ENCODE measurements at places on chromosomes 5 and 9. TPM values are rescaled to one million over a fixed set of nuclear protein-coding genes. Genes with fewer than 3 reads are reported as not detected.

Gene FABP6
- 55.7 TPM for total RNA-seq

DNA sequence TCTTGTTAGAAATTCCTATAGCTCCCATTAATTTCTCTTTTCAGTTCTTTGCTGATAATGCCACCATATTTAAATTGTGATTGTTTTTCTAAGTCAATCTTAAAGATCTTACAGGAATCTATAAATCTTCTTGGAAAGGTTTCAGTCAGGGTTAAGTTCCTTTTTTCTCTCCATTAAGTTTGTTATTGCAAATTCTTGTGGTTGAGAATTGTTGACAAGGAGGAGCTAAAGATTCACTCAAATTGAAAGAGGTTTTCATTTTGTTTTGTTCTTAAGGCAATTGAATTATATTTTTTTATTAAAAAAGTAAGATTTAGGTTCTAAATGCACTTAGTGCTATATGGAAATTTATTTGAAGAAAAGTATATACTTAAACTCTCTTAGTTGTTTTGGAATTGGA, 213.4 kb downstream of the PRR16 start:
- DNase-seq: no peak

Gene DMGDH
- 0.16 TPM for total RNA-seq

GRCh38 chr5:116559673-116560164, 14.9 kb downstream of the SEMA6A start:
- DNase-seq: no peak

Gene RETREG1
- 24.6 TPM for total RNA-seq

- no peak for DNase-seq
These were observed 611.2 kb upstream of the ZNF608 start for GRCh38 chr5:125357660-125358059.

DNA sequence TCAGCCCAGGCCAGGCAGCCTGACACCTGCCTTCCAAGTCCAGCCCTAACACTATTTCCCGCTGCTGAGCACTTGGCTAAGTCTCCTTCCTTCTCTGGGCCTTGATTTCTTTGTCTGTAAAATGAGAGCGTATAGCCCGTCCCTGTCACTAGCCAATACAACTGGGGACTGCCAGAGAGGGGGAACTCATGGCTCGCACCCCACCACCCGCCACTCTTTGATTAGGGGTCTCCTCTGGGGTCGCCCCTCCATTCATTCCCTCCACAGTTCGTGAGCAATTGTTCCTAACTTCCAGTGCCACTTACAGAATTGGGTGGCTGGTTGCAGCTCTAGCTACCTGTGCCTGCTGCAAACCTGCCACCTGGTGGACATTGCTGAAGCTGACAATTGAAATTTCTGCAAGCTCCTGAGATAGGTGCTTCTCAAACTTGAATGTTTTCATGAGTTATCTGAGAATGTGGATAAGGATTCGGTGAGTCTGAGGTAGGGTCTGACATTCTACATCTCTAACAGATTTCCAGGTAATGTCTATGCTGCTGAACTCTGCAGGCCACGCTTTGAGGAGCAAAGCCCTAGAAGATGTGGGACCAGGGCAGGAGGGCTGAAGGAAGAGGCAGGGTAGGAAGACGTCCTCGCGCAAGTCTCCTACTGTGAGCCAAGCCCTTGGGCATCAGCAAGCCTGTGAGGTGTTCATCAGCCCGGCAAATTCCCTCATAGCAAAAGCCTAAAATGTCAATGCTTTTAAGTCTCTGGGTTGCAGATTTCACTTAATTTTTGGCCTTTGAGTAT, 13.3 kb upstream of the RECK start:
- peak; percentile 82 for DNase-seq

Gene FST
- 15.3 TPM for total RNA-seq

GRCh38 chr5:65434122-65434521, 47.6 kb downstream of the ADAMTS6 start:
- no peak for DNase-seq

Gene PDLIM4
- total RNA-seq: 7.3 TPM

Gene NEUROG1
- not detected for total RNA-seq

DNA sequence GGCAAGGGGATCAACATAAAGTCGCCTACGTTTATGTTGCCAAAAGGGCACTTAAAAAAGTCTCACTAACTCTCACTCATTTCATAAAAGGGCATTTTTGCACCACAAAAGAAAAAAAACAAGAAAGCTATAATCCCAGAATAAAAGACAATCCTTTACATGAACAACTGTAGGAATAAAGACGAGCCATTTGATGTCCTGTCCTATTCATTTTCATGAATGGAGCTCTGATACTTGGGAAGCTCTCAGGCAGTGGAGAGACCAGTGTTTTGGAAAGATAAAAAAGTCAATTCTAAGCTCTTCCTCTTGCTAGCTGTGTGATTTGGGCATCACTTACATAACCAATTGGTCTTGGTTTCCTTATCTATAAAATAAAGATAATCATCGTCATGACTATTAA, 95.5 kb upstream of the EQTN start:
- DNase-seq: no peak

Gene GNA14
- 1.5 TPM for total RNA-seq

DNA sequence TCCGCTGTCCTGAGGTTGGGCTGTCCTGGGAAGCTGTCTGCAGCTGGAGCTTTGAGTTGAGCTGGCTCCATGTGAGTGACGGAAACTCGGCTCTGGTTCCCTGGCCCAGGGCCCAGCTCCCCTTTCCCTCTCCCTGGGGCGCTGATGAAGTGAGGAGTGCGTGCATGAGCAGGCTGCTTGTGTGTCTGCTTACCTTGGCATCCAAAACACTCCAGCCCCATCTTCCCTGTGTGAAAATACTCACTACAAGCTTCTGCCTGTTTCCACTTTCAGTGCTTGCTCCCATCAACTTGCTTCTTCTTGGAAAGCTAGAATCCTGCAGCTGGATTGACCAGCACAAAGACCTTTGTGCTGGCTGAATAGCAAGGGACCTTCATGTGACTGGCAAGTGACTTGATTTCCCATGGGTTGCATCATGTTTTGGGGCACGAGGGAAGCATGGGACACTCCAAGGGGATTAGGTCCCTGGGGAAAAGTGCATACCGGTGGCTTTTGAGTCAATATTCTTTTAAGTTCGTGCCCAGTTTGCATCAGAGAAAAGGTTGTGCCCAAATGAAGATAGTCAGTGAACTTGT, 198.1 kb downstream of the GADD45G start:
- peak; percentile 28 for DNase-seq

Gene LCP2
- 0.80 TPM for total RNA-seq

- DNase-seq: no peak
These were observed 38.6 kb downstream of the AMBP start for GRCh38 chr9:114039484-114039883.

GRCh38 chr5:61578858-61579503, 246.9 kb downstream of the ZSWIM6 start:
- no peak for DNase-seq

GRCh38 chr5:68834491-68834981, 259.3 kb upstream of the SLC30A5 start:
- DNase-seq: peak; percentile 5

- DNase-seq: no peak
These were observed 7.6 kb upstream of the AOPEP start for GRCh38 chr9:94718936-94719335.

- peak; percentile 52 for DNase-seq
These were observed 49.8 kb downstream of the ROR2 start for GRCh38 chr9:91900055-91900796.

- DNase-seq: no peak
These were observed 91.1 kb upstream of the RANBP3L start for GRCh38 chr5:36392818-36393217.

DNA sequence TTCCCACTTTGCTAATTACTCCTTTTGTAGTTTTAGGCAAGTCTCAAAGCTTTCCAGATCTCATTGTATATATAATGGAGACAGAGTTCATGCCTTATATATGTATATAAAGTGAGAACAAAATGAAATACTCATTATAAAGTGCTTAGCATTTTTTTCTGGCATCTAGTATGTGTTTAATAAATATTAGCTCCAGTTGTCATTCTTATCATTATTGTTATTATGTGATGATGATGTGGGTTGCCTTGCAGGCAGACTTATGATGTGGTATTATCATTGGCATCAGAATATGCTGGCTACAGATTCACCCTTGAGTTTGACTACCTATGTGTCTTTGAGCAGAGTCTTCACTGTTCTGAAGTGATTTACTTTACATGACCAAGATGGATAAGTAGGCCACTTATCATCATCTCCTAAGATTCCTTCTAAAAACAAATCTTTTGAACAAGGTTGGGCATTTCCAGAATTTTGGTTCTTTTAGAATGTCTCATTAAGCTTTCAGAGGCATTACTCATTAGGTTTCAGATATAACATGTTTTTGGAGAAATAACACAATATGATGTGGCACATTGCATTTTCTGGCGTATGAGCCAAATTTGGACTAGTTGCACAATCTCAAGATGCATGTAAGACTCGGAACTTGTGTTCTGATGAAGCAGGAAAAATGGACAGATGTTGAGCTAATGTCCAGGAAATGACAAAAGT, 145.6 kb upstream of the TNC start:
- no peak for DNase-seq

Gene C9orf43
- 0.53 TPM for total RNA-seq

GRCh38 chr9:112810696-112811490, 60.3 kb downstream of the SNX30 start:
- DNase-seq: no peak

- DNase-seq: no peak
These were observed 56.6 kb downstream of the ADAM19 start for GRCh38 chr5:157518963-157519362.

DNA sequence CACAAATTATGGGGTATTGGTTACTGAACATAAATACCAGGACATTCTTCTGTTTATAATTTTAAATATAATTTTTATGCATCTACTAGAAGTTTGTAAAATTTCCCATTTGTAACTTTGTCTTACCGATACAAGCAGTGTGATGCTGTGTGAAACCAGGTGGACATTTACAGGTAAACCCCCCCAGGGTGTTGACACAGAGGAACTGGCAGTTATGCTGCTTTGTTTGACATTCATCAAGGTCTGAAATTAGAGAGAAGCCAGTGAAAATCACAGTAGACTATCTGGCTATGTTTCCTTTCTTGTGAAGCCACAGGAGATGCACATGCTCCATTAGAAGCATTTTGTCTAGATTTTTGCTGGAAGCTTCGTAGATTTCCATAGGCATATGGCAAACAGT, 190.9 kb downstream of the SLC12A2 start:
- DNase-seq: no peak

- peak; percentile 7 for DNase-seq
These were observed 844 bp upstream of the MCCC2 start for GRCh38 chr5:71586052-71586940.

GRCh38 chr5:133426264-133426663, 186.1 kb downstream of the FSTL4 start:
- DNase-seq: no peak

GRCh38 chr5:151189151-151189550, 31.6 kb upstream of the ANXA6 start:
- DNase-seq: no peak

Gene PCDHGB1
- total RNA-seq: 0.53 TPM

DNA sequence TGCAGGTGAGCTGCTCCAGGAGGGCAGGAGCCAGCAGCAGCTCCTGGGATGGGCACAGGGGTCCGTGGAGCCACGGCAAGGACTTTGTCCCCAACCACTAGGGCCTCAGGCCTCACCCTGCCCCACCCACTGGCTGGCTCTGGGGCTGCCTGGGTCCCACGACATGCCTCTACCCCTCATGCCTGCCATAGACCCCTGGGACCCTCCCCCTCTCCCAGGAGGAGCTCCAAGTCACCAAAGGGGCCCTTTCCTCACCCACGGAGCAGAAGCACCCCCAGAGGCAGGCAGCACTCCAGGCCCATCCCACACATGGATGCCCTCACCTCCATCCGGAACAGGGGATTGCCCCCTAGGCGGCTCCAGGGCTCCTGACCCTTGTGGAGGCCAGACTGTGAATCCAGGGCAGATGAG, 6.5 kb downstream of the ABCA2 start:
- DNase-seq: no peak

DNA sequence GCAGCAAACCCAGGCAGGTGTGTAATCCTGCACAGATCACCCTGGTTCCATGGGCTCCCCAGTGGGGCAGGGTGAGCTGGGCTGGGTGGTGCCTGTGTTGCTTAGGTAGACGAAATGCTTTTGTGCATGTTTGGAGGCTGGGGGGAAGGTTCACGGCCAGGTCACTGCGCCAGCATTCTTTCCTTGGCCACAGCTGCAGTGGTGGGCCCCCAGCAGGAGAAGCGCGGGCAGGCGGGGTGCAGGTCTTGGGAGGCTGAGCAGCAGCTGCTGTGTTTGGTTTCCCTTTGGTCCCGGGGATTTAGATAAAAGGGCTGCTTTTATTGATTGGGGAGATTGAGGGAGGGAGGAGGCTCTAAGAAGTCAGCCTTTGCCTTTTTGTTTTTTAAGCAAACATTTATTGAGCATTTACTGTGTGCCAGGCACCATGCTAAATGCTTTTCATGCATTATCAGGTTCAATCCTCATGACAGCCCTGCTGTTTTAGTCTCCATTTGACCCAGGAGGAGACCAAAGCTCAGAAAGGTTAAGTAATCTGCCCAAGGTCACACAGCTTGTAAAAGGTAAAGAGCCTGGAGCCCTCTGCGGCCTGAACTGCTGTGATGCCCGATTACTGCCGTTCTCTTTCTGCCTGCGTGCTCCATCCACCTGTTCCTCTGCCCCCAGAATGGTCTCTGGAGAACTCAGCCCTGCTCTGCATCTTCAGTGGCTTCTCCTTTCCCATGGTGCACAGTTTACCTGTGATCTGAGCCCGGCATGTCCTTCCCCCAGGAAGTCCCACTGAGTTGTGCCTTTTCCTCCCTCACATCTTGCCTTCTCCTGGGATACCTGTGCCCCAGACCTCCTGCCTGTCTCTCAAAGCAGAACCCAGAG, 94.4 kb downstream of the MACROH2A1 start:
- peak; percentile 22 for DNase-seq

DNA sequence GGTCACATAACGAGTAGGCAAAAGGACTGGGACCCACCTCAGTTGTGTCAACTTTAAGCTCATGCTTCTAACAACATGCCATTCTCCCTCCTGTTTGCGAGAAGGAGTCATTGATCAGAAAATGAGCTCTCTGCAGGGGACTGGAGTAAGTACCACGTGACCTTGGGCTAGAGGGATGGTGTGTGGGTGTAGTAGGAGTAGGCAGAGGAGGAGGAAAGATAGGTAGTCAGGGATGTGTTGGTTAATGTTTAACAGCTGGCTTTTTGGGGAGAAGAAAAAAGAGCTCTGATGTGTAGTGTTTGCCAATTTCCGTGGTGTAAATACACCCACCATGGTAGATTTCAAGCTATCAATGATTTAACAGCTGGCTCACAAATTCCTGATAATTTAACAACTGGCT, 160.3 kb upstream of the TBC1D2 start:
- DNase-seq: no peak

Gene MARCOL
- not detected for total RNA-seq

GRCh38 chr9:19999491-20000057, 210.7 kb upstream of the SLC24A2 start:
- no peak for DNase-seq

GRCh38 chr5:148255456-148255855, 13.1 kb upstream of the SPINK13 start:
- DNase-seq: no peak

Gene FOXE1
- 0.88 TPM for total RNA-seq

Gene RLN1
- total RNA-seq: not detected

GRCh38 chr5:1936901-1937300, 54.2 kb upstream of the IRX4 start:
- no peak for DNase-seq

GRCh38 chr5:74581988-74582365, 58.6 kb downstream of the ENC1 start:
- no peak for DNase-seq

Measured in hepatocyte (in vitro differentiated cells).